Adrenal gland (tissue), 19 donors: ENCODE measurements at places on chromosomes 5 and 9. TPM values are rescaled to one million over a fixed set of nuclear protein-coding genes. Genes with fewer than 3 reads are reported as not detected.

DNA sequence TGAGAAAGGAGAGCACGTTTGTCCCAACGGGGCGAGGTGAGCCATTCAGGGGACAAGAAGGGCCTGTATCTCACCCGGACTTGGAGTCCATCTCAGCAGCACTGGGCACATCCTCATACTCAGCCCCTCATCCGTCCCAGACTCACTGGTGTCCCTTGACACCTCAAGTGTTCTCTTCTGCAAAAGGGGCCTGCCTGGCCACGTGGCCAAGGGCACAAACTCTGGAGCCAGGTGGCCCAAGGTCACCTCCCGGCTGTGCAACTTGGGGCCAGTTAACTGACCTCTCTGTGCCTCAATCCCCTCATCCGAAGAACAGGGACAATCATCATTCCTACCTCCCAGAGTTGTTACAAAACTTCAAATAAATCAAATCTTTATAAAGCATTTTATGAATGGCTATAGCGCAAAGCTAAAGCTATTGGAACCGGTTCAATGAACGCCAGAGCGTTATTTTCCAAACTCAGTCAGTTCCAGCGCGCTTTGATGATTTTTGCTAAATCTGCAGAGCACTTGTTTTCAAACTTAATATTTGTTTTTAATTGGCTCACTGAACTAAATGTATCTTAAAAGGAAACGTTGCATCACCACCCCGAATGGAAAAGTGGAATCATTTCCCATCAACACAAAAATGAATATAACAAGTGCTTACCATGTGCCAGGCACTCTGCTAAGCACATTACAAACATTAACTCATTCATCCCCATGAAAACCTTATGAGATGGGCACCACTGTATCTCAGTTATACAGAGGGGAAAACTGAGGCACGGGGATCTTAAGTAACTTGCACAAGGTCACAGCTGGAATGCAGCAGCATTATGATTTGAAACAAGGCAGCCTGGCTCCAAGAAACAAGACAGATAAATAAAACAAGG lies 49.3 kb downstream of the DUSP1 start:
- peak overlapping the region; percentile 61 for H3K27ac ChIP-seq
- no peaks in the 10 kb centered on the region for H3K36me3 ChIP-seq
- H3K4me1 ChIP-seq, result peaks cover 12% of the 10 kb centered on the region
- peak overlapping the region; percentile 10 for H3K4me3 ChIP-seq

GRCh38 chr5:167489202-167489601 lies 802.2 kb upstream of the WWC1 start:
- no peak for DNase-seq
- H3K27ac ChIP-seq, result no peak overlapping the region
- no peak overlapping the region for H3K4me3 ChIP-seq
- no peaks in the 10 kb centered on the region for H3K4me1 ChIP-seq
- no peaks in the 10 kb centered on the region for H3K36me3 ChIP-seq

- no peak for DNase-seq
- no peak overlapping the region for H3K27ac ChIP-seq
- no peaks in the 10 kb centered on the region for H3K4me1 ChIP-seq
These were observed 4.1 kb downstream of the EQTN start for GRCh38 chr9:27292659-27293405.

- H3K36me3 ChIP-seq, result no peaks in the 10 kb centered on the region
- no peaks in the 10 kb centered on the region for H3K27me3 ChIP-seq
- DNase-seq, result peak; percentile 14
These were observed 8.8 kb upstream of the TGFBI start for GRCh38 chr5:136020001-136020382.

DNA sequence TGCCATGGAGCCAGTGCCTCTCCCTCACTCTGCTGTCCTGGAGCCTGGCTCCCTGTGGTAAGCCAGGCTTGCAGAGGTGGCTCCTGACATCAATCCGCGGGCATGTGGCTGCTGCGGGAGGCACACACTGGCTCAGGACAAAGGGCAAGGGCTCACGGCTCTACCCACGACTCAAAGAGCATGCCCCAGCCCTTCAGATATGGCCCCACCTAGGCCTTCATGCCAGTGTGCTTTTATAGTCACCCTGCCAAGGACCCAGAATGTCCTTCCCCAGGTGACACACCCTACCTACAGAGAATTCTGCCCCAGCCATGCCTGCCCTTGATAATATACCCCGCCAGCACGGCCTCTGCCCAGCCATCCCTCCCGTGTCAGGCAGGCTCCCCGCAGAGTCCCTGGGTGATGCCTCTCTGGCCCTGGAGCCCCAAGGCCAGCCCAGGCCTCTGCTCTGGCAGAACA lies 1.6 kb downstream of the MGAT4B start:
- peaks cover 37% of the 10 kb centered on the region for H3K4me1 ChIP-seq
- peak overlapping the region; percentile 24 for H3K4me3 ChIP-seq
- no peaks in the 10 kb centered on the region for H3K27me3 ChIP-seq
- no peaks in the 10 kb centered on the region for H3K36me3 ChIP-seq
- peak; percentile 71 for DNase-seq
- H3K27ac ChIP-seq, result peak overlapping the region; percentile 93

DNA sequence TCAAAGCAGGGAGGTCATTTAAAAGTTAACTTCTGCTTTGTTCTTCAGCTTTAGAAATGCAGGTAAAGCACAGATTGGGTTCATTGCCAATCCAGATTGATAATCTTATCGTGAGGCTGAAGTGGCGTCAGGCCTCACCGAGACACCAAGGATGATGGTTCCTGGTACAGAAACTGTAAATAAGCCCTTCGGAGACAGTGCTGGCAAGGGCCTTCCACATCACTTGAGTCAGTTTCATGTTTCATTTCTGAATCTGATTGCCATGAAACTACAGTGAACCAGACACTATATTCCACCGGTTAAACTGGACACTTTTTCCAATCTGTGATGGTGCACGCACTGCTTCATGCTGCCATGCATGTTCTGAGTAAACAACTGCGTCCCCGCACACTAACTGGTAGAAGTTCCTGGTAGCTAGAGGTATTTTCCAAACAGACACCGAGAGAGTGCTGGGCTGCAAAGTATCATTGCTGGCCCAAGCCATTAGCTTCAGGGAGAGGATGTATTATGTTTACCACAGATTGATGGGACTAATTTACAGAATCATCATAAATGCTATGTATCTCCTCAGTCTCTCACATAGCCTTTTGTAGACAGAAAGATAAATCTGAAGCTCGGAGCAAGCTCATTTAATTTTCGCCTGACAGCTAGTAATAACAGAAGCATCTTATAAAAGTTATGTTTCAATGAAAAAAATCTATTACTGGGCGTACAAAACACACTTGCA lies 336.1 kb downstream of the GLIS3 start:
- H3K36me3 ChIP-seq, result no peaks in the 10 kb centered on the region
- H3K4me3 ChIP-seq, result no peak overlapping the region
- H3K27ac ChIP-seq, result no peak overlapping the region
- no peaks in the 10 kb centered on the region for H3K4me1 ChIP-seq

DNA sequence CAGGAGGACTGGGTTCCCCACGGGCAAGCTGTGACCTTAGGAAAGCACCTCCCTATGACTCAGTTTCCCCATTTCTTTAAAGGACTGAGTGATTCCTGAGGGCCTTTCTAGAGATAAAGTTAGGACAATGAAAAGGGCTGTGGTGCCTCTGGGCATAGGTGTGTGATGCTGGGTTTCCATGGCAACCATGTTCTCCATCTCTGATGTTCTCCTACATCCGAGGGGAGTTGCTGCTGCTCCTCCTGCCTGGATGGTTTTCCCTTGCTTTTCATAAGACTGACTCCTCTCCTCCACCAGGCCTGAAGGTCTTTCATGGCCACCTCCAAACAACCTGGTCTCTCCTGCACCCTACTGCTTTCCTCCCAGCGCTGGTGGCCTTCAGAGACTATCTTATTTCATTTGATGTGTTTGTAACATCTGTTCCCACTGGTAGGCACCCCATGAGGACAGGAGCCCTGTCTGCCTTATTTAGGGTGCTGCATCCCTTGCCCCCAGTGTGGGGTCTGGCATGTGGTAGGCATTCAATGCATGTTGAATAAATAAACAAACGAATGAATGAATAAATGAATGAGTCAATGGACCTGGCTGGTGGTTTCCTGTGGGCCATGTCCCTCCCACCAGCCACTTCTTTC lies 112.2 kb upstream of the HAND1 start:
- no peaks in the 10 kb centered on the region for H3K36me3 ChIP-seq
- H3K27ac ChIP-seq, result no peak overlapping the region
- DNase-seq, result no peak
- no peaks in the 10 kb centered on the region for H3K27me3 ChIP-seq
- no peaks in the 10 kb centered on the region for H3K4me1 ChIP-seq

GRCh38 chr5:150458802-150459557 lies 9.4 kb upstream of the RPS14 start:
- no peak overlapping the region for H3K27ac ChIP-seq
- no peak overlapping the region for H3K4me3 ChIP-seq
- DNase-seq, result peak; percentile 88
- H3K36me3 ChIP-seq, result no peaks in the 10 kb centered on the region
- no peaks in the 10 kb centered on the region for H3K4me1 ChIP-seq
- no peaks in the 10 kb centered on the region for H3K27me3 ChIP-seq

DNA sequence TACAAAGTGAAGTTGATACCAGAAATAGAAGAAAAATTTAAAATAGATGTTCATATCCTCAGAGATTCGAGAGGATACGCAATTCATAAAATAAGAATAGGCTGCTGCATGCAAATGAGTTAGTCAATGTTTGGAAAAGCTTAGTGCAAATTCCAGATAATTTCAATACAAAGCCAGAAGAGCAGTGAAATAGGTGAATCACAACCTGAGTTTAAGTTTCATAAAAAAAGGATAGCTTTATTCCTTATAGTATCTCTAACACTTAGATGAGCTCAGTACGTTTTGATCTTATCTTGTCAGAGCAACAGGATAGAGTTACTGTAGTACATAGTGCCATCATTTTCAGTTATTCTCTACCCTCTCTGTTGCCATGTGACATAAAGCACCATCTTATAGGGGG lies 653.4 kb upstream of the ZNF608 start:
- H3K36me3 ChIP-seq, result no peaks in the 10 kb centered on the region
- no peak overlapping the region for H3K4me3 ChIP-seq
- no peak overlapping the region for H3K27ac ChIP-seq
- no peaks in the 10 kb centered on the region for H3K27me3 ChIP-seq
- no peaks in the 10 kb centered on the region for H3K4me1 ChIP-seq
- no peak for DNase-seq

GRCh38 chr5:36945687-36946086 lies 69.1 kb downstream of the NIPBL start:
- no peaks in the 10 kb centered on the region for H3K36me3 ChIP-seq
- no peaks in the 10 kb centered on the region for H3K27me3 ChIP-seq
- peaks cover 10% of the 10 kb centered on the region for H3K4me1 ChIP-seq
- H3K4me3 ChIP-seq, result no peak overlapping the region

The PCDHB4 gene
- 1.8 TPM for polyA plus RNA-seq

The TUSC1 gene
- polyA plus RNA-seq, result 9.9 TPM

The CSNK1G3 gene
- 9.5 TPM for polyA plus RNA-seq

The CDC20B gene
- not detected for polyA plus RNA-seq

The ITK gene
- 0.54 TPM for polyA plus RNA-seq
